ENCODE measurements at places on chromosomes 1 and 21.

DNA sequence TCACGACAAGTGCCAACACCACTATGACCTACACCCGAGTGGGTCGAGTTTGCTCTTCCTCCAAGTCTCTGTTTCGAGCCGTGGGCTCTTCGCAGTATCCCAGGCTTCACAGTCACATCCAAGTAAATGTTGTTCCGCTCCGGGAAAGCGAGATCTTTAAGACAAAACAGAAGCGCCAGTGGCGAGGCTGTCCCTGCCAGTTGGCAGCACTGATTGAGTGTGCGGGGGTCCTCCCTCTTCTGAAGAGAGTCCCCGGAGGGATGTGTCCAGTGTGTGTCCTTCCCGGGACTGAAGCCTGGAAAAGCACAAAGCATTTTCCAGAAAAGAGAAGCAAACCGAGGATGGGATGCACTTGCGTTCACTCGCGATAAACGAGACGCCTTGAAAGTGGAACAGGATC is 158.9 kb downstream of the PRDM16 start:
- DNase-seq: no peak

DNA sequence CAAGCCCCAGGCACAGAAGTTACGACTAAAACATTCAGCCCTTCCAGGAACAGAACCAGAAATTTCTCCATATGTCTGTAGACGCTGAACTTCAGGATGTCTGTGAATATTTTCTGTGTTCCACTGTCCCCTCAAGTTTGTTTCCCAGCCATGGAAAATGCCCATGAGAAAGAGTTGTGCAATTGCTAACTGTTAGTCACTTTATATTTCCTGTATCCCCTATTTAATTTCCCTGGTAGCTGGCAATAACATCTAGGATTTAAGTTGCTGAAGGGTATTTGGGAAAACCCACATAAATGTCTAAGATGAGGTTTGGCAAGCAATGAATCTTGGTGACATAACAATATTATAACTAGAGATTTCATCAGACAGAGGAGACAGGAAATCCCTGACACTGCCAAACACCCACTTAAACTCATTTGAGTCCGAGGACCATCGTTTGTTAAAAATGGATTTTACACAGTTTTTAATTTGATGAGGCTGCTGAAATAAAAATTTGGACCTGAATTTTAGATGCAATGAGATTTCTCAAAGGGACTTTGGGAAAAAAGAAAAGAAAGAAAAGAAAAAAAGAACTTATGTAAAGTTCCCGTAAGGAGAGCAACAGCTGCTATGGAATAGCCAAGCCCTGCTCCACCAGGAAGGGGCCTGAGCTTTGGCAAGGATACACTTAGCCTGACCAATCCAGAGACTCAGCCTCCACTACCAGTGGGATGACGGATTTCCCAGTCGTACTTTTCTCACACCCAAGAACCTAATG is 21.8 kb upstream of the ERRFI1 start:
- no peak for DNase-seq

DNA sequence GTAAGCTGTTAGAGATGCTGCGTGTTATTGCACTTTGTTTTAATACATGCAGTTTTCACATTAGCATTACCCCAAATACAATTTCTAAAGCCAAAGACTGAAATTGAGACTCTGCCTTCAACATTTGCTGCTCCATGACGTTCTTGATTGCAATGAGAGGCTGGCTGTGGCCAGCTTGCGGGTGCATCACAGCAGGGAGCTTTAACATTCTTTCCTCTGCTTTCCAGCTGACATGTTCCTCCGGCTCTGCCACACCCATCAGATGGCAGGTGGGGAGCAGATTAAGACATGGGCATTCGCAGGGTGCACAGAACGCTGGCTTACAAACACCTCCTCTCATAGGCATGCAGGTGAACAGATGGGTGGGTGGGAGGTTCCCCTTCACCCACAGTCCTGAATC is 314.1 kb downstream of the DISC1 start:
- DNase-seq: no peak

GRCh38 chr1:98500324-98500723 is 161.2 kb upstream of the SNX7 start:
- no peak for DNase-seq

DNA sequence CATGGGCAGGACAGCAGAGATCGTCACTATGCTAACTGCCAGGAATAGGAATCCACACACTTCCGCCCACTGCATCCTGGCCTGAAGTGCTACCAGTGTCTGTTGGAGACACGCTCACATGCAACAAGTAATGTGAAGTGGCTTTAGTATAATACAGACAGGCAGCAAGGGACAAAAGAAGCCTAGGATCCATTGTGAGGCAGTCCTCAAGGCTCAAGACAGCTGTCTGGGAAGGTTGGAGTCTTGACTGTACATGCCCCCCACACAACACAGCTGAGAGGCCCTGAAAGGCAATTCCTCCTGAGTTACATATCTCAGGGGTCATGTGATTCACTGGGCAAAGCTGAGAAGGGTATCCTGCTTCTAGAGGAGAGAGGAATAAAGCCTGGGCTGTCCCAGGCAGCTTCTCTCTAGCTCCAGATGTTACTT is 39.9 kb upstream of the CD1D start:
- DNase-seq: no peak

- no peak for DNase-seq
Observed at GRCh38 chr1:231964961-231965360, 338.4 kb downstream of the DISC1 start.

DNA sequence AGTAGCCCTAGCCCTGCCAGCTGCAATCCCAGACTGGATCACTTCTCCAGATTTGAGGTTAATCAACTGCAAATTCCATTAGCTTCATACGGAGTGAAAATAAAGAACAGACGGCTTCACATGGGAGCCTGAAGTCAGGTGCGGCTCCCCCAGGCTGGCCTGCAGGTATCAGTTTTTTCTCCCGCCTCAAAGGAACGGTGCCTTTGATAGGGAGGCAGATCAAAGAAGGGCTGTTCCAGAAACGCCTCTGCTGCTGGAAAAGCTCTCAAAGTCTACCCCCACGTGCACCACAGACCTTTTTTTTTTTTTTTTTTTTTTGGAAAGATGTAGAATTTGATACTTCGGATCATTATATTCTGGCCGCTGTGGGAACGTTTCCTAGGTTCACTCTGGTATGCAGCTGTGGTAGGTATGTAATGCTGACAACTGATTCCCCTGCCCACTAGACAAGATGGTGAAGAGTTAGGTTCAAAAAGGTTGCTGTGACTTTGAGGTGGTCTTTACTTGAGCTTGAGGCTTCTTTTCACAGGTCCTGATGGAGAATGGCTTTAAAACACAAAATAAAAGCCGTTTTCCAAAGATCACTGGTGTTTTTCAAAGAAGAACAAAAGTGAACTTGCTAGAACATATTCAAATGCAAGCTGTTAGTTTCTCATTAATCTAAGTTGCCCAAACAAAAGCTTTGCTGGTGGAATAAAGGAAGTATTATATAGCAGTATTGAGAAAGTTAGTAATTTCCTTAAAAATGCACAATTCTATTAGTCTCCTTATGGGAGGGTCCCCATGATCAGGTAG is 189.0 kb upstream of the NFIA start:
- peak; percentile 49 for DNase-seq

DNA sequence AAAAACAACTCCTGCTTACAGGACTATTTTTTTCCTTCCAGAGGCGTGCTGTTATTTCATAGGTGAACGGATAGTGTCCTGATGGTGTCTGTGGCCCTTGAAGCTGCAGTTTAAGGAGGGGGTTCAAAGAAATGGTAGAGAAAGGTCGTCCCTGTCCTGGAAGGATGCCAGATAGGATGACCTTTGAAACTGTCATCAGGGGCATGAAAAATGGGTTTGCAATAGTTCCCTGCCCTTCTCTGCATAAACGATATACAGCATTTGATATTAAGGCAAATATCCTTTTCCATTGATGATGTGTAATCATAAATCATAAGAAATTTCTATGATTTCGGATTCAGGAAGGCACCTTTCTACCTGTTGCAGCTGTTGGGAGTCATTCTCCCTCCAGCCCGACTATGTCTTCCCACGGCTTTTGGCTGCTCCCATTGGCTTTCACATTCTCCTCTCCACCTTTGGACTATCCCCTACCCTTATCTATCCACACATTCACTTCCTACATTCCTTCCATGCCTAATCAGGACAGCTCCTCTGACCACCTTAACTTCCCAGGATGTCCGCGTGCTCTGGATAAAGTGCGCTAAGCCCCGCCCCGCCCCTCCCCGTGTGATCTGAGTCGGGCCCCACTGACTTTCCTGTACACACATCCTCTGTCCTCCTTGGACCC is 209.8 kb downstream of the DISC1 start:
- DNase-seq: no peak

- no peak for DNase-seq
Observed at GRCh38 chr21:22842875-22843274, 1844.7 kb downstream of the NCAM2 start.

DNA sequence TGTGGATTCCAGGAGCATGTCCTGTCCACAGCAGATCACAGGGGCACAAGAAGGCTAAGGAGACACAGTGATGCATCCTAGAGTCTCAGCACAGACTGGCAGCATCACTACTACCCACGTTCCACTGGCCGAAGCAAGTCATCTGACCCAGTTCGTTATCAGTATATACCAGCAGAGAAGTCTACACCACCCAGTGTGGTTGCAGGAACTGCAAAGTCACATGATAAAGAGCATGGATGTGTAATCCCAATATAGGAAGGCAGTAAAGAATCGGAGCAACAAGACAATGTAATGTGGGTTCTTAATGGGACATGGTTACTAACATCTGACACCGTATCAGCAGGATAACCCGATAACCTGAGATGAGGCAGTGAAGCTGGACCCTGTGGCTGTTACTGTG is 246.6 kb downstream of the RRAGC start:
- no peak for DNase-seq

DNA sequence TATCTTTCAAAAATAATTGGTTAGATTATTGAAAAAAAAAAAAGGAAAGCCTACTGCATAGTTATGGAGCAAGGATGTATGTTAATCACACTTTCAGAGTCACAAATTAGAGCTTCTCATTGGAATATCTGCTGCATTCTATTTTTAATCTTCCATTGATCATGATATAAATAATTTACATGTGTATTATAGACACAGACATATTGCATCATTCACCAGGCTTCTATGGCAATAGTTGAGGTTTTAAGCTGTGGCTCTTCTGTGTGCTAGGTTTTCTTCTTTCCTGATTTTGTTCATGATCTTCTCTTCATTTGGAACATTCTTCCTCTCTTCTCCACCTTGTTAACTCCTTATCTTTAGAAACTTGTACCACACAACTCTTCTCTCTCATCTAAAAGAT is 123.2 kb upstream of the HMCN1 start:
- DNase-seq: no peak

GRCh38 chr1:103761896-103762295 is 12.2 kb downstream of the AMY1C start:
- no peak for DNase-seq

GRCh38 chr21:25362375-25363267 is 244.7 kb downstream of the MRPL39 start:
- no peak for DNase-seq

GRCh38 chr1:53089478-53090226 is 27.6 kb downstream of the PODN start:
- DNase-seq: no peak

GRCh38 chr1:71303617-71304041 is 222.8 kb upstream of the ZRANB2 start:
- DNase-seq: no peak

GRCh38 chr1:235088430-235088829 is 40.2 kb downstream of the TOMM20 start:
- no peak for DNase-seq

GRCh38 chr1:229953736-229954326 is 113.2 kb upstream of the GALNT2 start:
- no peak for DNase-seq

DNA sequence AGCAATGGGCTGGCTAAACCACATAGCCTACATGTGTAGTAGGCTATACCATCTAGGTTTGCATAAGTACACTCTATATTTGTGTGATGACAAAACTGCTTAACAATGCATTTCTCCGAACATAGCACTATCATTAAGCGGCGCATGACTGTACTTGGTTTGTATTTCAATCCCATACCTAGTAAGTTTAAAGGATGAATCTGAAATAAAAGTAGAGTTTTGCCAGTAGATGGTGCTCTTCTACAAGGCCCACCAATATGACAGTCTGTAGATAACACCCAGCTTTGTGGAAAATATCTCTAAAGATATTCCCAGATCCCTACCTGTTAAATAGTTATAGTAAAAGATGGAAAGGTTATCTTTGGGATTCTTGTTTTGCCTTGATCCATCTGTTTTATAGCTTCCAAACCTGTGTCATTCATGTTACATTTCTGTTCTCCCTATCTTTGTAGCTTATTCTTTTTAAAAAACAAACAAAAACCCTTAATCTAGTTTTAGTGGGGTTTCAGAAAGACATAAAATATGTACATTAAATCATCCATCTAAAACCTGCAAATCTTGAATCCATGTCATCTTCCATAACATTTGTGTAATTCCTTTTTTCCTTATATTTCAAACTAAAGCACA is 33.9 kb upstream of the ASPM start:
- DNase-seq: peak; percentile 30

GRCh38 chr1:235147269-235147668 is 13.8 kb downstream of the RBM34 start:
- no peak for DNase-seq

GRCh38 chr1:219582865-219583264 is 30.0 kb downstream of the ZC3H11B start:
- no peak for DNase-seq

DNA sequence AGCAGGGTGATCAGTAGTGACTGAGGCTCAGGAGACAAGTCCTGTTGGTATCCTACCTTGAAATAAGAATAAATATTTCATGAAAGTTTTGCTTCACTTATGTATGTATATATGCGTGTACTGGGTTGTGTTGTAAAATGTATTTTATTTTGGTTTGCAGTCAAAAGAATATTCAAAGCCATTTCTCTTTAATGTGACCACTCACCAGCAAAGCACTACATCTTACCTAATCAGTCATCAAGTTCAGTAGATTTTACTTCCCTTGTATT is 11.0 kb downstream of the SCP2 start:
- no peak for DNase-seq

DNA sequence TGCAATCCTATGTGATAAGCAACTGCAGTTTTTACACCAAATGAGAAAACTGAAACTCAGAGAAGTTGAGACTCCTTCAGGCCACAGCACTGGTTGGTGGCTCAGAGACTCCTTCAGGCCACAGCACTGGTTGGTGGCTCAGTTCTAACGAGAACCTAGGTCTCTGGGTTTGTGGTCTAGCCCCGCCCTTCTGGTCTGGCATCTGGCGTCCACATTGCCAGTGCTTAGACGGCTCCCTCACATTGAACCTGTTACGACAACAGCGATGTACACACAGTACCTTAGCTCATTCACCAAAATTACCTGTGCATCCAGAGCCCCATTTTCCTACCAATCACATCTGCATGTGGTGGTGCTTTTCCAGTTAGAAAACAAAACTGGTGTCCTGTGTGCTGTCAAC is 66.1 kb downstream of the NID1 start:
- no peak for DNase-seq

DNA sequence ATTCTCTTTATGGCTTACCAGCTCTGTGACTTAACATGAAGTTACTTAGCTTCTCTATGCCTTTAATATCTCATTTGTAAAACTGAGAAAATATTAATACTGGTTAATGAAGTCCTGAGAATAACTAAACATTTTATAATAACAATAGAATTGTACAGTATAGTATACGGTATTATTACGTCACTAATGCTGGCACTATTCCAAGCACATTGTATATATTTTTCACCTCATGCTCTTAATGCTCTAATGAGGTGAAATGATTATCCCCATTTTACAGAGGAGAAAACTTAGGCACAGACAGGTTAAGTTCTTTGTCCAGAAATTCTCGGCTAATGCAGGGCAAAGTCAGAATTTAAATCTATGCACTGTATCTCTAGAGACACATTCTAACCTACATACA is 856 bp downstream of the OR6K3 start:
- no peak for DNase-seq

GRCh38 chr1:117093091-117093534 is 28.4 kb downstream of the TRIM45 start:
- DNase-seq: no peak

Data from SK-N-DZ (cell line).